Calu3 (cell line): ENCODE measurements at places on chromosomes 2 and 18. TPM values are rescaled to one million over a fixed set of nuclear protein-coding genes. Genes with fewer than 3 reads are reported as not detected.

GRCh38 chr2:123127236-123127635, 897.9 kb upstream of the CNTNAP5 start:
- no peaks in the 10 kb centered on the region for H3K4me1 ChIP-seq
- H3K36me3 ChIP-seq: no peaks in the 10 kb centered on the region
- no peak overlapping the region for H3K4me3 ChIP-seq
- no peak overlapping the region for H3K27ac ChIP-seq
- DNase-seq: no peak
- H3K27me3 ChIP-seq: no peaks in the 10 kb centered on the region

IL36B gene
- total RNA-seq: not detected in 2 replicates

DNA sequence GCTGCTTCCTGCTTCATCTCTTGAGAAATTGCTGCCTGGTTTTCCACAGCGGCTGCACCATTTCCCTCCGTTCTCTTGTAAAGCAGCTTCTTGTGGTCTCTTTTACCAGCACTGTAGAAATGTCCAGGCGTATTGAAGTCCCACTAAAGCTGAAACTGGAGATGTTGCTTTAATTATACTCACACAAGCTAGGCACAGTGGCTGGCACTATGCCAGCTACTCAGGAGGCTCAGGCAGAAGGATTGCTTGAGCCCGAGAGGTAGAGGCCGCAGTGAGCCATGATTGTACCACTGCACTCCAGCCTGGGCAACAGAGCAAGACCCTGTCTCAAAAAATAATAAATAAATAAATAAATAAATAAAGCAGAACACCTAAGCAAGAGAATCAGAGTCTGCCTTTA, 19.2 kb upstream of the ATP9B start:
- H3K27ac ChIP-seq: no peak overlapping the region
- DNase-seq: no peak
- H3K4me3 ChIP-seq: no peak overlapping the region
- peaks cover 13% of the 10 kb centered on the region for H3K27me3 ChIP-seq

DNA sequence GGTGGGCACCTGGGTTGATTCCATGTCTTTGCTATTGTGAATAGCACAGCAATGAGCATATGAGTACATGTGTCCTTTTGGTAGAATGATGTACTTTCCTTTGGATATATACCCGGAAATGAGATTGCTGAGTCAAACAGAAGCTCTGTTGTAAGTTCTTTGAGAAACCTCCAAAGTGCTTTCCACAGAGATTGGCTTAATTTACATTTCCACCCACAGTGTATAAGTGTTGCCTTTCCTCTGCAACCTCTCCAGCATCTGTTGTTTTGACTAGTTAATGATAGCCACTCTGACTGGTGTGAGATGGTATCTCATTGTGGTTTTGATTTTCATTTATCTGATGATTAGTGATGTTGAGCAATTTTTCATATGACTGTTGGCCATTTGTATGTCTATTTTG, 194.8 kb downstream of the ZNF804A start:
- H3K36me3 ChIP-seq: no peaks in the 10 kb centered on the region
- no peaks in the 10 kb centered on the region for H3K27me3 ChIP-seq

GRCh38 chr18:49207361-49207760, 253.1 kb downstream of the DYM start:
- no peak overlapping the region for H3K27ac ChIP-seq
- DNase-seq: no peak
- no peaks in the 10 kb centered on the region for H3K36me3 ChIP-seq
- H3K27me3 ChIP-seq: no peaks in the 10 kb centered on the region
- H3K4me1 ChIP-seq: peaks cover 16% of the 10 kb centered on the region

- no peak overlapping the region for H3K4me3 ChIP-seq
- no peaks in the 10 kb centered on the region for H3K4me1 ChIP-seq
- no peak for DNase-seq
- H3K27me3 ChIP-seq: peaks cover 47% of the 10 kb centered on the region
- H3K36me3 ChIP-seq: peaks cover 10% of the 10 kb centered on the region
These were observed 1.8 kb downstream of the THNSL2 start for GRCh38 chr2:88171966-88172365.

DNA sequence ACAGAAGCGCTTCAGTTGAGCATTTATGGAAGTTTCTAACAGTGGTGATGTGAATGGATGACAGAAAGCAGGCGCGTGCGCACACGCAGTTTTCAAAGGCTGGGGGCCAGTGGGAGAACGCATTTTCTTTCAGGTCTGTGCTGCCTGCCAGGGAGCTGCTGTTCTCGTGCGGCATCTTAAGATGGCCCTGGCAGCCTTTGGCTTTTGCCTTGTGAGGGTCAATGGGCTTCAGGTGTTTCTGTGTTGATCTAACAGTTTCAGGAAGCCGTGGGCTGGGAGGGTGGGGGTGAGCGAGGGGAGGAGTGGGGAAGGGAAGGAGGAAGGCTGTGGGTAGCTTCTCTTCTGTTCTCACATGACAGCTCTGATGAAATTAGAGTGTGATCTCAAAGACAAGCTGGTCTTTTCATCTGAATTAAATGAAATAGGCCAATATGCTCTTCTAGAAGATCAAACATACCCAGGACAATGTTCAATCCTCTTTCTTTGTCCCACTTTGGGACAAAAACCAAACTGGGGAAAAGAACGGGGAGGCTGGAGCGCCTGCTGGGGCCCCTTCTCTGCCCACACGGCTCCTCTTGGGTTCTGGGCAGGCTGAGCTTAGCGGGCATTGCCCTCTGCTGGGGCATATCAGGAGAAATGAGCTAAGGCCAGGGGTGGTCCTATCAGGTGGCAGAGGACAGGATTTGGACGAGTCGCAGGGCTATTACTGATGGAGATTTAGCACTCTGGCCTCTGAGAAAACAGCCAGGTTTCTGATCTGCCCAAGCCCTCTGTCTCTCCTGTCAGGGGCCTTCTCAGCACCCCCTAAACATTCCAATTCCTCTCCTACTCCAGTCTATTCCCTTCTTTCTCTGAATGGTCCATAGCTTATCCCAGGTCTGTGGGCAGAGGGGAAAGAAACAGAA, 126.2 kb upstream of the LGALSL start:
- H3K27me3 ChIP-seq: peaks cover under 1% of the 10 kb centered on the region
- no peak overlapping the region for H3K27ac ChIP-seq
- no peak overlapping the region for H3K4me3 ChIP-seq
- DNase-seq: peak; percentile 43
- peaks cover 28% of the 10 kb centered on the region for H3K4me1 ChIP-seq
- no peaks in the 10 kb centered on the region for H3K36me3 ChIP-seq

NEU4 gene
- 0.14 and 0.37 TPM in 2 replicates for total RNA-seq

- peaks cover 40% of the 10 kb centered on the region for H3K27me3 ChIP-seq
- no peak overlapping the region for H3K27ac ChIP-seq
- H3K4me1 ChIP-seq: no peaks in the 10 kb centered on the region
- no peak for DNase-seq
- no peaks in the 10 kb centered on the region for H3K36me3 ChIP-seq
- no peak overlapping the region for H3K4me3 ChIP-seq
These were observed 21.9 kb downstream of the ITM2C start for GRCh38 chr2:230886671-230887071.

PRKRA gene
- total RNA-seq: 50.0 and 53.2 TPM in 2 replicates

CRYBA2 gene
- total RNA-seq: not detected in 2 replicates

DNA sequence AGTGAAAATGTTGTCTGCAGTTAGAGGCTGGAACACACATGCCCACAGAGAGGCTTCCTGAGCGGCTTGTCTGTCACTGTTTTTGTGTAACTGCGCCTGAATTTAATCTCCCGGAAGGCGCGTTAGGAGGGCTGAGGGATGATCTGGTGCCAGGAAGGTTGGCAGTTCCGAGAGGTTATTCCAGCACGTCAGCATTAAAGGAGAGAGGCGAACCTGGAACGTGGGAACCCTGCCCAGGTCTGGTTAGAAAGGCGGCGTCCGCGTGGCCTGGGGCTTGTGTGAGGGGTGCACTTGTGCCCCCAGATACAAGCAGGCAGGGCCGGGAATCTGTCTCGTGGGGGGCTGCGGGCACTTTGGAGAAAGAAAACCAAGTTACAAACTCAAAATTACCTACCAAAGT, 75.3 kb downstream of the NFATC1 start:
- DNase-seq: no peak
- H3K36me3 ChIP-seq: peaks cover 3% of the 10 kb centered on the region
- H3K4me1 ChIP-seq: no peaks in the 10 kb centered on the region

KIF5C gene
- total RNA-seq: 0.87 and 2.9 TPM in 2 replicates

DNA sequence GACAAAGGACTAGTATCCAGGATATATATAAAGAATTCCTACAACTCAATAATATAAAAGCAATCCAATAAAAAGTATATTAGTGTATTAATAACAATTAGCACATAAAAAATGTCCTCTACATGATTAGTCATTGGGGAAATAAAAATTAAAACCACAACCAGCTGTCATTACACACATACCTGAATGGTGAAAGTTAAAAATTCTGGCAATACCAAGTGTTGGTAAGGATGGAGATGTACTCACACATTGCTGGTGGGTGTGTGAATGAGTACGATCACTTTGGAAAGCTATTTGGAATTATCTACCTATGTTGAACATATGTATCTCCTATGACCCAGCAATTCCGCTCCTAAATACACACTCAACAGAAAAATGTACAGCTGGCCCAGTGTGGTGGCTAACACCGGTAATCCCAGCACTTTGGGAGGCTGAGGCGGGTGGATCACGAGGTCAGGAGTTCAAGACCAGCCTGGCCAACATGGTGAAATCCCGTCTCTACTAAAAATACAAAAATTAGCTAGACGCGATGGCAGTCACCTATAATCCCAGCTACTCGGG, 14.3 kb upstream of the NOL10 start:
- H3K27me3 ChIP-seq: peaks cover 44% of the 10 kb centered on the region
- no peak overlapping the region for H3K4me3 ChIP-seq
- DNase-seq: no peak
- H3K27ac ChIP-seq: no peak overlapping the region

DNA sequence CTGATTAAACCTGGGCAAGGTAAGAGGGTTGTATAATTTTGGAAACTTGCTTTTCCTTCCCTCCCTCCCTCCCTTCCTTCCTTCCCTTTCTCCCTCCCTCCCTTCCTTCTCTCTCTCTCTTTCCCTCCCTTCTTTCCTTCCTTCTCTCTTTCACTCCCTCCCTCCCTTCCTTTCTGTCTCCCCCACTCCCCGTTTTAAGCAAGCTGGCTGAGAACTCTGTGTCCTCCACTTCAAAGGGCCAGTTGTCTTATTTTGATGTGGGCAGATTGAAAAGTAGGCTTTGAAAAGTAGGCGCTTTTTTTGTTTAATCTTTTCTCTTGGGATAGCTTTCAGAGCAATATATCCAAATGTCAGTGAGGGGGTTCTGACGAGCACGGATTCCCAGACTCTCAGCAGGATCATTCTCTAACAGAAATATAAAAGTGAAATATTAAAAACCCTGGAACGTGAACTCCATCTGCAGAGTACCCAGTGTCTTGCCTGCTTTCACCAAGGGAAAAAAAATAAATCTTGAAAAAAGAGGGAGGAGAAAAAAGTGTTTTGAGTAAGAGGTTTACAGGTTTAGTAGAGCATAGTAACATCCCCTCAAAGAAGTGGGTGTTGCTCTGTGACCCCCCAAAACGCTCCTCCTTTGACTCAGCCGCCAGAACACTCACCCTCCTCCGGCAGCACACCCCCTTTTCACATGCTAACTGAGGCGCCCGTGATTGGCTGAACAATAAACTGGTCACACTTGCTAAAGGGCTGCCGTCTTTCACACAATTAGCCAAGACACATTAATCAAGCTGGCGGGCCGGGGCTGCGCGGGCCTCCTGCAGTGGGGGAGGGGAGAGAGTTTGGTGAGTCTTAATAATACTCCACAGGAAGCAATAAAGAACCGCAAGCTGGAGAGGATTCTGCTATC, 52.2 kb downstream of the CDK15 start:
- DNase-seq: no peak
- H3K27ac ChIP-seq: no peak overlapping the region
- peaks cover 24% of the 10 kb centered on the region for H3K27me3 ChIP-seq
- H3K36me3 ChIP-seq: no peaks in the 10 kb centered on the region
- peaks cover 30% of the 10 kb centered on the region for H3K4me1 ChIP-seq

SCYGR1 gene
- total RNA-seq: not detected in 2 replicates

- peaks cover 35% of the 10 kb centered on the region for H3K4me1 ChIP-seq
- H3K27me3 ChIP-seq: no peaks in the 10 kb centered on the region
- peaks cover 26% of the 10 kb centered on the region for H3K36me3 ChIP-seq
These were observed 500 bp downstream of the LIMS1 start for GRCh38 chr2:108534584-108535356.

DNA sequence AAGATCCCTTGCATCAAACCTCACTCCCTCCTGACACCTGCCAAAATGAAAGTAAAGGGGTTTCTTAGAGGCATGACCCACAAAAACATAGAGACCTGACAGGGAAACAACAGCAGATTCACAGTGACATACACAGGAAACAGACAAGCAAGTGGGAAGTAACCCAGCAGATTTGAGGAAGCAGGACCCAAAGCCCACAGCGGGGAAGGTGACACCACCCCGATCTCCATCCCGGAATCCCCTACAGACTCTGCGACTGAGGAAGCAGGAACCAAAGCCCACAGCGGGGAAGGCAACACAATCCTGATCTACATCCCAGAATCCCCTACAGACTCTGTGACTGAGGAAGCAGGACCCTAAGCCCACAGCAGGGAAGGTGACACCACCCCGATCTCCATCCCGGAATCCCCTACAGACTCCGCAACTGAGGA, 21.6 kb downstream of the CIB4 start:
- H3K27me3 ChIP-seq: peaks cover 57% of the 10 kb centered on the region
- H3K27ac ChIP-seq: no peak overlapping the region
- H3K4me1 ChIP-seq: no peaks in the 10 kb centered on the region
- no peak for DNase-seq

GRCh38 chr2:226407135-226407534, 392.5 kb downstream of the IRS1 start:
- peaks cover 33% of the 10 kb centered on the region for H3K4me1 ChIP-seq
- DNase-seq: no peak
- no peak overlapping the region for H3K27ac ChIP-seq
- H3K36me3 ChIP-seq: peaks cover 10% of the 10 kb centered on the region

SERPINB3 gene
- 0.34 and 0.68 TPM in 2 replicates for total RNA-seq

GRCh38 chr2:207792244-207792785, 22.6 kb upstream of the FZD5 start:
- no peak overlapping the region for H3K4me3 ChIP-seq
- peak overlapping the region; percentile 86 for H3K27ac ChIP-seq
- H3K36me3 ChIP-seq: no peaks in the 10 kb centered on the region
- H3K4me1 ChIP-seq: peaks cover 21% of the 10 kb centered on the region

GRCh38 chr2:154924531-154924930, 226.0 kb downstream of the KCNJ3 start:
- H3K36me3 ChIP-seq: no peaks in the 10 kb centered on the region

- no peaks in the 10 kb centered on the region for H3K27me3 ChIP-seq
- H3K4me3 ChIP-seq: peak overlapping the region; percentile 49
- peak overlapping the region; percentile 93 for H3K27ac ChIP-seq
- peaks cover 16% of the 10 kb centered on the region for H3K36me3 ChIP-seq
These were observed 33.3 kb upstream of the CABLES1 start for GRCh38 chr18:23101861-23102432.

DNA sequence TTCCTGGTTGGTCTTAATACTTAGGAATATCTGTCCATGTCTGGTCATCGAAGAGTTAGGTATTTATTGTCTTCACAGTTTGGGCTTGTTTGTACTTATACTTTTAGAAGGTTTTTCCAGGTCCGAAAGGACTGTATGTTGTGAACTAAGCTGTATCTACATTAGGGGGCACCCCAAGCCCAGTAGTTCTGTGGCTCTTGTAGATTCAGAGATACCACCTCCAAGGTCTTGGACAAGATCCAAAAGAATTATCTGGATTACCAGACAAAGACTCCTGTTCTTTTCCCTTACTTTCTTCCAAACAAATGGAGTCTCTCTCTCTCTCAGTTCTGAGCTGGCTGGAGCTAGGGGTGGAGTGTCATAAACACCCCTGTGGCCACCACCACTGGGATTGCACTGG, 328.7 kb downstream of the ZNF804A start:
- no peaks in the 10 kb centered on the region for H3K27me3 ChIP-seq
- DNase-seq: no peak
- H3K4me1 ChIP-seq: no peaks in the 10 kb centered on the region
- H3K36me3 ChIP-seq: no peaks in the 10 kb centered on the region
- H3K27ac ChIP-seq: no peak overlapping the region
- H3K4me3 ChIP-seq: no peak overlapping the region
